ENCODE measurements at places on chromosomes 7 and 10.
A peak's percentile ranks its signal among the peaks of the same experiment; 100 is the strongest.

DNA sequence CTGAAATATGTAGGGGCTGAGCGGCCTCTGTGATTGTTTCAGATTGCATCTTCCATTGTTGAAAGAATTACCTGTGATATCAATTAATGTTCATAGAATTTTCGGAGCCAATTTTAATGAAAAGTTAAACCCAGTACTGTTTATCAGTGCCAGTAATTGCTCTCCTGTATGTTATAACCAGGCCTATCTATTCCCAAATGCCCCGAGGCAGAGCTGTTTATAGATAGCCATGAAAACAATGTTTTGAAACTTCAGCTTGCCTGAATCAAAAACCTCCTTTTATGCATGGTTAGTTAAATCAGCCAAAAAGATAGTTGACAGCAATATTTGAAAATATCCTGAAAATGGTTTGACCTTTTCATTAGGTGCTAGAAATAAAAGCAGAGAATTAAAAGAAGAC, 50.1 kb upstream of the HDAC9 start:
- DNase-seq = no peak

GRCh38 chr10:116870949-116871348, 21.6 kb downstream of the ENO4 start:
- no peak for DNase-seq

DNA sequence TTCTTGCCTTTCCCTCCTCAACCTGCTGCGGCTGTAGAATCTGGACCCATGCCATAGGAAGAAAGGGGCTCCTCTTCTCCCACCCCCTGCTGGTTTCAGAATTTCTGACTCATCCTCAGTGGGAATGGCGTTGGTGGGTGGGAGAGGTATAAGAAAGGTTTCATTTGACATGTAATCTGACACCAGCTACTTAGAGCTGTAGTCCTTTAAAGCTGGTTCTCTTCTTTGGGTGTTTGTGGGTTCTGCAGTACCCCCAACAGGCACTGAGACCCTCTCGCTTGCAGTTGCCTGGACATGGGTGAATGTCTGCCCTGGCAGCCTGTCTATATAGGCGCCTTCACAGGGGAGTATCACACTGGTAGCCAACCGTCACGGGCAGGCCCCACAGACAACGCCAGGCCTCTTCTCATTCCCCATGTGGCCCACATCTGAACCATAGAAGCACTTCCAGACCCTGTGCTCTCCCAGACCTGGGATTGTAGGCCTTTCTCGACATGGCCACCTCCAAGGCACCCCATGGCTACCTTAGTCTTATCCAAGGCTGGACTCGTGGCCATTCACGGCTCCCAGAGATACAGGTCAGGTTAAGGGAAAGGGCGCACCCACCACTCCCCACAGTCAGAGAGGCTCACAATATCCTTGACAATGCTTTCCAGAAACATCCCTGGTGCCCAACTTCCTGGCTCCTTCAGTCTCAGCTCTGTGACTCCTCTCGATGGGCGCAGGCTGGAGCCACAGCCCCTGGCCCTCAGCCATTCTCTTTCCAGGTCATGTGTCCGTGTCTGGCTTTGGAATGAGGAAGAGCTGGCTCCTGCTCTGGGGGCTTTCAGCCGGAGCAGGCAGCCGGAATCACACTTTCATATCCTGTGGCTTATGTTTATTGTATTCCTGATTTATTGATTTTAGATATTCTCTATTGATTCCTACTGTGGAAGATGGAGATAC, 17.5 kb downstream of the ZNF862 start:
- DNase-seq = peak; percentile 55

DNA sequence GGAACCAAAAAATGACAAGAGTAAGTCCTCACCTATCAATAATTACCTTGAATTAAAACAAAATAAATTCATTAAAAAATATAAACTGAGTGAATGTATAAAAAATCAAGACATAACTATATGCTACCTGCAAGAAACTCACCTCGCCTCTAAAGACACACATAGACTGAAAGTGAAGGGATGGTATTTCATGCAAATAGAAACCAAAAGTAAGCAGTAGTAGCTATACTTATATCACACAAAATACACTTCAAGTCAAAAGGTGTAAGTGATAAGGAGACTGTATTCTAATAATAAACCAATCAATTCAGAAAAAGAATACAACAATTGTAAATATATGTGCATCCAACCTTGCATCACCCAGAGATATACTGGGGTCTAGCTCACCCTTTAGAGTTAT, 332.6 kb downstream of the SH2D4B start:
- DNase-seq = no peak

- no peak for DNase-seq
Observed at GRCh38 chr7:135355377-135356048, 121.9 kb downstream of the STRA8 start.

DNA sequence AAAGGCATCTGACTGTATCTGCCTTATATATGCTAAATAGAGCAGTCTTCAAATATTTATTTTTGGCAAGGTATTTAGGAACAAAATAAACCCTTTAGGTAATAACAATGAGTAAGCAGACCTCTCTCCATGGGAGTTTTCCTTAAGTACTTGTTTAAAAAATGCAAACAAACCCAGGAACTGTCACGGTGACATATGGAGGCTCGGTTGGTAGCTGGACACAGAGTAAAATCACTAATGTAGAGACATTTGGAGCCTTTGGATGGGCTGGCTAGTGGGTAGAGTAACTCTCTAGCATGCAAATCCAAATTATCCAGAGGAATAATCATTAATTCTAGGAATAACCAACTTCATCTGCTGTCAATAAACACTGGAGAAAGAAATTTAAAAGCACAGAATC, 71.6 kb upstream of the LAMB4 start:
- DNase-seq = no peak
